Glutamatergic neuron (in vitro differentiated cells): ENCODE measurements at places on chromosomes 11 and 22.

- no peak for DNase-seq
These were observed 298.0 kb downstream of the TTC28 start for GRCh38 chr22:28381429-28382167.

DNA sequence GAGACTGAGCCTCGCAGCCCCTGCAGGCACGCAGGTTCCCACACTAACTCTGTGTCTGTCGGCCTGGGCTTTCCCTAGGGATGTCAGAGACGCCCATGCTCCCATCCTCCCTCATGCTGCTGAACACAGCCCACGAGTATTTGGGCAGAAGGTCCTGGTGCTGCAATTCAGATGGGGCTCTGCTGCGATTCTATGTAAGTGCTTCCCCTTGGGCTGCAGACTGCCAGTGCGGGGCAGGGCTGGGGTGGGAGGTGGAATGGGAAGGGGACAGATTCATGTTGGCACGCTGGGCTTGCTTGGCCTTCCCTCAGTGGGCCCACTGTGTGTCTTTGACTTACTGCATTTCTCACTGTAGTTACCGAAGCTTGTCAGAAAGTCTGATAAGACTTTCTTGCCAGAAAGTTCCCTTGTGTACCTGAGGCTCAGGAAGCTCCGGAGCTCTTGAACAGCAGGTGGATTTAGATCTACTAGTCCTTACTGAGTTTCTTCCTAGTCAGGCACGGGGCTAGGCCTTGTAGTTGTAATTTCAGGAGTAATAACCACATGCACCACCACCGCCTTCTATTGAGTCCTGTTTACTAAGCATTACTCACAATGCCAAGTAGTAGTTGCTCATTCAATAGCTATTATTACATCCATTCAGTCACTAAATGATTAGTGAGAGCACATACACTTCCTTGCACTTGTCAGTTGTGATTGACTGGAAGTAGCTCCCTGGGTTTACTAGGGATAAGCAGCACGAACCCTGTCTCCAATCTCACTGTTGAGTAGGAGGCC, 65.2 kb downstream of the CABIN1 start:
- peak; percentile 33 for DNase-seq

DNA sequence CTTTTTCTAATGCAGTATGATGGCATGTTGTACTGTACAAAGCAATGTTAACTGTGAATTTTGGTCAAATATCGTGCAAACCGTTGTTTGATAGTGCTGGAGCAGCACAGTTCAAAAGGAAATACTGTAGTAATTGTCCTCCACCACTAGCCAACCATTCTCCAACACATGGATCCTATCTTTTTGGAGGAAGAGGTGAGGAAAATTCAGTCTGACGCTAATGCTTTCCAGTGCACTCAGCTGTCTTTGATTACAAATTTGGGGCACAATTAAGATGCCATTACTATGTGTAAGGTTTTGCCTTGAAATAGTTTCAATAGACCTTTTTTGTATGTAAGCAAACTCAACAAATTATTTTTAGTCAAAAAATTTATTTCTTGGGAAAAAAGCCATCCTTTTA, 240.5 kb upstream of the CCDC179 start:
- no peak for DNase-seq

- no peak for DNase-seq
These were observed 8.0 kb upstream of the SLC25A17 start for GRCh38 chr22:40826984-40827741.

- no peak for DNase-seq
These were observed 20.3 kb downstream of the DKK3 start for GRCh38 chr11:11988099-11988651.

DNA sequence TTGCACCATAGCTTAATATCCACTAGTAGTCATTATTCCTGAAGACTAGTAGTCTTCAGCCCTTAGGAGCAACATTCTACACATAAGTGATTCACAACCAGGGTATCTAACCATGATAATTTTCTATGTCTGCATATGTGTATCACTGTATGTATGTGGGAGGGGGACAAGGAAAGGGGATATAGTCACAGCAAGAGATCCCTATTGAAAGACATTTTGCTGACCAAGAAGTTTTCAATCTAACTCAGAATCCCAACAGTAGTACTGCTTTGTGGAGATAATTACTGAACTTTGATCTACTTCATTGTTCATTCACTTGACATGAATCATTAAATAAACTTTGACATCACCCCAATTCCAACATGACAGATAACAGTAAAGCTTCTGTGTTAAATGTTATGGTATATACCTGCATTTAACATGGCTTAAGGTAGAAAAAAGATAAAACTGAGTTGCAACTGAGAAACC, 10.3 kb downstream of the PIK3C2A start:
- no peak for DNase-seq

DNA sequence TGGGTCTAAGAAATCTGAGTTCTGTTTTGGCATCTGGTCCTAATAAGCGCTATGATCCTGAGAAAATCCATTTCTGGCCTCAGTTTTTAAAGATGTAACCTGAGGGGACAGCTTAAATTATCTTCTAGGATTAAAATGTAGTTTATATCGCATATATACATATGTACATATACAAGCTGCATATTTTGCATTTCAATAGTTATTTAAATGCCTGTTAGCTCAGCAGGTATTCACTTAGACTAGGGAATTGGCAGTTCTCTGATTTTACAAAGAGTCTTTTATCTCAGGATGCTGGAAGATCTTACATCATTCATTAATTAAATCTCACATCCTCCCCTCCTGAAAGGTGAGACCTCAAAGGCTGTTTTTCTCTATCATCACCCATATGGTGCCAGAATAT, 1232.8 kb downstream of the LRRC4C start:
- no peak for DNase-seq

DNA sequence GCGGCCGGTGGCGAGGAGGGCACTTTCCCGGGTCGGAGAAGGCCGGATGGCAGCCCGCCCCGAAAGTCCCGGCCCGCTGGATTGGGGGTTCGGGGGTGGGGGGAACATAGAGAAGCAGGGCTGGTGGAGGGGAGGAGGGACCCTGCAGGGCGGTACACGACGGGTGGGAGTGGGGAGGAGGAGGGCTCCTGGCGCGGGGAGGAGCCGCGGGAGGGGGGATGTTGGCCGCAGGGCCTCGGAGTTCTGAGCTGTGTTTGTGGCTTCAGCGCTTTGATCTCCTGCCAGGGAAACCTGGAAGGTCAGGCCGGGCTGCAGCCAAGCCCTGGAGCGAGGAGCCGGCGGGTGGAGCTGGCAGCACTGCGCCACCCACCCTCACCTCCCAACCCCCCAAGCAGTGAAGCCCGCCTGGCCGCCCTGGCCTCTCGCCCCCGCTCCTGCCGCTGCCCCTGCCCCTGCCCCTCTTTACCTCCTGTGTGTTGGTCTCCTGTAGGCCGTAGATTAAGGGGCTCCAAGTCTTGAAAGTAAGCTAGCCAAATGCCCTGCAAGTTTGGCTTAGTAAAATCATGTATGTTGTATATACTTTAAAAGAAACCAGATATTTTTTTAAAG, 30.9 kb downstream of the C22orf31 start:
- DNase-seq = peak; percentile 58

DNA sequence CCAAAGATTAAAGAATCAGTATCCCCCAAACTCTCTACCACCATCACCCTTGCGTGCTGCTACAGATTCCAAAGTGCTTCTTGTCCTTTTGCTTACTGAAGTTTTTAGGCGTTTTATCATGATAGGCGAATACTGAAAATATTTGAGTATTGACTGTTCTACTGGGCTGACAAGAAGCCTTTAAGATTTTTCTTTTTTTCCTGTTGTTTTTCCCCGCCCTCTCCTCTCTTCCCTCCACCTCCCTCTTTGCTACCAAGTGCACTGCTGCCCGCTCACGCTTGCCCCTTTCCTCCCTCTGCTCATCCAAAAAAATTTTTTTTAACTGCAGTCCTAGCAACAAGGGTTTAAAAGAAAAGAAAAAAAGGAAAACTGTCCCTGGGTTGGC, 679 bp downstream of the SPCS2 start:
- no peak for DNase-seq

GRCh38 chr11:5547982-5548381, 358 bp downstream of the OR52H1 start:
- DNase-seq = no peak

GRCh38 chr11:78961937-78962701, 387.5 kb upstream of the NARS2 start:
- peak; percentile 77 for DNase-seq

DNA sequence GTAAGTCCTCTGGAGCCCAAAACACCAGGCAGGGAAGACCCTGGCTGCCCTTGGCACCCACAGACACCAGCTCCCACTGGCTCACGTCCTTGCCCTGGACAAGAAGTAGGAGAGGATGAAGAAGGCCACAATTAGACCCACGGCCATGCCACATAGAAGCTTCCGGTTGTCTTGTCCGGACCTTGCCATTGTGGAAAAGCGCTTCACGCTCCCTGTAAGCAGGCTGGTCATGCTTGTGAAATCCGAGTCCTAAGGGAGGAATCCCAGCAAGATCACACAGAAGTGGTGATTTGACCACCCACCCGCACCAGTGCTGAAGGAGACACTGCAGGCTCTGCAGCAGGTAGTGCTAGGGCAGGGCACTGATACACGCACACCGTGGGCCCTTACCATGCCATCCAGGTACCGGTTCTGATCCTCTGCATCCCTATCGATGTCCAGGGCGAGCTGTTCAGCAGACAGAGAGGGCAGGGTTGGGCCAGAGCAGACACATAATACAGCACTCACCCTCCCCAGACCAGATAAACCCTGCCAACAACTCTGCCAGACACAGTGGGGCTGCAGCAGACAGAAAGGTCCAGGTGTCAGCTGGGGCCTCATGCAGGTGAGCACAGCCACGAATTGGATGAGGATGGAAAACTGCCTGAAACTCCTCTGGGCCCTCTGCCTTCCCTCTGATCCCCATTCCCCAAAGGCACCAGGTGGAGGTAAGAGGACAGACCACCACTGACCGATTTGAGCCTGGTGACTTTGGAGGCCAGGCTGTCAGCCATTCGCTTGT, 1.8 kb downstream of the BET1L start:
- no peak for DNase-seq

DNA sequence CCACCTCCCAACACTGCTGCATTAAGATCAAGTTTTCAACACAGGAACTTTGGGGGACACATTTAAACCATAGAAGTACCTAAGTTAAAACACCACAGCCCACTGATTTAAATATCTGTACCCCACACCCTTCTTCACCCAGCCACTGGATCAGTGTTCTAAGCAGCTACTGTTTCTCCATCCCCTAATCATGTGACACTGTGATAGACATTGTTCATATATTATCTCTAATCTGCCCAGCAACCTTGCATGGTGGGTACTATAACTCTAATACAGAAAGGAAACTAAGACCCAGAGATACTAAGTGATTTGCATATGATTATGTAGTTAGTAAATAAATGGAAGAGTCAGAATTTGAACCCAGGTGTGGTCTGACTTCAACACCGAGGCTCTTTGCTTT, 70.5 kb upstream of the NNMT start:
- no peak for DNase-seq

DNA sequence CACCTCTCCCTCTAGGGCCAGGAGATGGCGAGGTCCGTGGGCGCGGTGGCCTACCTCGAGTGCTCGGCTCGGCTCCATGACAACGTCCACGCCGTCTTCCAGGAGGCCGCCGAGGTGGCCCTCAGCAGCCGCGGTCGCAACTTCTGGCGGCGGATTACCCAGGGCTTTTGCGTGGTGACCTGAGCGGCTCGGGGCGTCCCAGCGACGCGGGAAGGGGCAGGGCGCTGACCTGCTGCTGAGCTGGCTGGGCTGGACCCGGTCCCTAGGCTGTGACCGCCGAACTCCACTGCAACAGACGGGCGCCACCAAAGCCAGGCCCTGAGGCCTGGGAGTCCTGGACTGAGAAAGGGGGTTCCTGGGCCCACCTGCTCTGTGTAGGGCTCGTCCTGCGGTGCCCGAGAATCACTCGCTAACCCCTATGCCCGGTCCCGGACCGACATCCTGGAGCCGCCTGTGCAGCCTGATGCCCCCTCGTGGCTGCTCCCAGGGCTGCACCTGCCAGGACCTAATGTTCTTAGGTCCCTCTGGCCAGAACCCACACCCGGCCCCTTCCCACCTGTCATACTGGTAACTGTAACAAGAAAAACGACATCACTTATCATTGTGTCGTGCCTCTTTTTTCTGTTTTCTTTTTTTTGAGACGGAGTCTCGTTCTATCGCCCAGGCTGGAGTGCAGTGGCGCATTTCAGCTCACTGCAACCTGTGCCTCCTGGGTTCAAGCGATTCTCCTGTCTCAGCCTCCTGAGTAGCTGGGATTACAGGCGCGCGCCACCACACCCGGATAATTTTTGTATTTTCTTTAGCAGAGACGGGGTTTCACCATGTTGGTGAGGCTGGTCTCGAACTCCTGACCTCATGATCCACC, 15.0 kb downstream of the RHOD start:
- DNase-seq = peak; percentile 88

DNA sequence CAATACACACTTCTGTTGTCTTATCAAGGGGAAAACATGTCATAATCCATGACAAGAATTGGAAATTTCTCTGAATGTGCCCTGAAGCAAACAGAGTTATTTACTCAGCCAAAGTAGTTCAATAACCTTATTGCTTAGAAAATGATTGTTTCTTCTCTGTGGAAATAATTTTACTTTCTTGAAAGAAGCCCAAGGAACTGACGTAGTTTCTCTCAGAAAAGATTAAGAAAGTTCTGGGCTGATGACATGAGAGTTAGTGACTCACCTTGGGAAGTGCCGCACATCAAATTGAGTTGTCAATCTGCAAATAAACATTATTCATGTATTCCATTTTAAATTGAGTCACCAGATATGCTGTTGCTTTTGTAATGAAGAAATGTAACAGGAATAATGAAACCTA, 418.6 kb upstream of the LRRC4C start:
- DNase-seq = no peak

DNA sequence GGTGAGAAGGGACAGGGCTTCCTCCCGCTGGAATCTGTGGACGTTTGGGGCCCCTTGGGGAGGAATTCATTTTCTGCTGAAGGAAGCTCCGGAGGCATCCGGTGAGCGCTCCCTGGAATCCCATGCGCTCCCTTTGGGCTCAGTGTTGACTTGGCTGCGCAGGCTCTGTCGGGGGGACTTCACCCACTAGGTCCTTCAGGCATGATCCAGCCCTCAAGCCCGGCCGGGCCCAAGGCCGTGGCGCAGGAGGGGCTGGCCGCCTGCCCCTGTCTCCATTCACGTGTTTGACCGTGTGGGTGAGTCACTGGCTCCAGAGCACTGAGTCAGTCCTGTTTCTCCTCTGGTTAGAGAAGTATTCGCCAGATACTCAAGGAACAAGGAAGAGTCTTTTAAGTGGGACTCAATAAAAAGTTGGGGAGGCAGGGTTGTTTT, 1.4 kb downstream of the CTTN start:
- DNase-seq = no peak

GRCh38 chr22:44940130-44940529, 69.7 kb downstream of the PHF21B start:
- DNase-seq = no peak

DNA sequence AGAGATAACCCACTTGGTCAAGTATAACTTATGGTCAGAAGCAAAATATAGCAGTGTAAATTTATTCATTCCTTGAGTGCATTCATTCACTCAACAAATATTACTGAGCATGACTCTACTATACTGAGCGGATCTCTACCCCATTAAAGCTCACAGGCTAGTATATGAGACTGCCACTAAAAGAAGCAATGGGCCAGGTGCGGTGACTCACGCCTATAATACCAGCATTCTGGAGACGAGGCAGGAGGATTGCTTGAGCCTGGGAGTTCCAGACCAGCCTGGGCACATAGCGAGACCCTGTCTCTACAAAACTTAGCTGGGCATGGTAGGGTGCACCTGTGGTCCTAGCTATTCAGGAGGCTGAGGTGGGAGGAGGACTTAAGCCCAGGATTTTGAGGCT, 197.6 kb upstream of the BLID start:
- DNase-seq = no peak

- DNase-seq = no peak
These were observed 15.7 kb downstream of the FDX1 start for GRCh38 chr11:110445437-110445836.
